Tibial nerve (tissue), 4 donors: ENCODE measurements at places on chromosomes 6 and 20. TPM values are rescaled to one million over a fixed set of nuclear protein-coding genes. Genes with fewer than 3 reads are reported as not detected.

DNA sequence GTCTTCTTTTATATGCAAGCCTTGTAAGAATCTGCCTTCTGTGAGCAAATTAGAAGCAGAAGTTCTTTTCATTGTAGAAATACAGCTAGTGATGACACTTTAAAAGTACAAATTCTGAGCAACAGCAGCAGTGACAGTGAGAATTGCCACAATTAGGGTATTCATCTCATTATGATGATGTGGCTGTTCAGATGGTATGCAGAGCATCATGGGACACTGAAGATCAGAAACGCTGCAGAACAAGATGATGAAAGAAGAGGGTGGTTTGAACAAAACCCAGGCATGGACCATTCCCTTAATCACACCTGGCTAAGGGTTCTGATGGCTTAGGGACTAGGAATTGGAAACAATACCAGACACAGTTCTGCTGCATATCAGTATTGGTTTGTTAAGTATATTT, 312.7 kb upstream of the TBX18 start:
- no peaks in the 10 kb centered on the region for H3K27me3 ChIP-seq
- no peak for DNase-seq
- no peaks in the 10 kb centered on the region for H3K4me1 ChIP-seq
- no peak overlapping the region for H3K27ac ChIP-seq

GRCh38 chr6:166420351-166420750, 37.6 kb upstream of the MPC1 start:
- H3K27ac ChIP-seq, result no peak overlapping the region
- DNase-seq, result no peak
- H3K4me3 ChIP-seq, result no peak overlapping the region
- H3K4me1 ChIP-seq, result no peaks in the 10 kb centered on the region

Gene TFAP2A
- 1.2 TPM for total RNA-seq

GRCh38 chr6:42226161-42226611, 8.5 kb upstream of the MRPS10 start:
- no peak overlapping the region for H3K4me3 ChIP-seq
- H3K27me3 ChIP-seq, result no peaks in the 10 kb centered on the region
- H3K27ac ChIP-seq, result no peak overlapping the region
- no peak for DNase-seq
- no peaks in the 10 kb centered on the region for H3K36me3 ChIP-seq
- no peaks in the 10 kb centered on the region for H3K4me1 ChIP-seq

DNA sequence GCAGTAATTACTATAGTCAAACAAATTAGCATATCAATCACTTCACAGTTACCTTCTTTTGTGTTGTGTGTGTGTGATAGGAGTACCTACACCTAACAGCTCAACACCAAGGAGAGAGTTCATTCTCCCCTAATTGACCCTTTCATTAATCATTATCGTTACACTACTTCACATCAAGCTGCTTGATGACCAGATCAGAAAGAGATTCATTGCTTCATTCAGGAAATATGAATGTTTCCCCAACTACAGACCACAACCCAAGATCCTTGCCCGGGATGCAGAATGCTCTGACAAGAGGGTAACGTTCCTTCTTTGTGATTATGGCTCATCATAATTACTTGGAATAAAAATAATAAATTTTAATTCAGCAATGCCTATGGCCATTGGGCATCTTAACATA, 132.7 kb downstream of the PKHD1 start:
- no peaks in the 10 kb centered on the region for H3K27me3 ChIP-seq
- no peaks in the 10 kb centered on the region for H3K4me1 ChIP-seq
- no peak overlapping the region for H3K4me3 ChIP-seq
- H3K36me3 ChIP-seq, result no peaks in the 10 kb centered on the region

Gene FABP7
- total RNA-seq, result not detected

- no peaks in the 10 kb centered on the region for H3K27me3 ChIP-seq
- DNase-seq, result no peak
- H3K4me3 ChIP-seq, result no peak overlapping the region
- H3K4me1 ChIP-seq, result peaks cover 24% of the 10 kb centered on the region
- H3K36me3 ChIP-seq, result no peaks in the 10 kb centered on the region
- peak overlapping the region; percentile 14 for H3K27ac ChIP-seq
Observed at GRCh38 chr20:58017970-58018530, 210.4 kb downstream of the ANKRD60 start.

GRCh38 chr6:136784910-136785746, 7.1 kb downstream of the MAP3K5 start:
- H3K27me3 ChIP-seq, result no peaks in the 10 kb centered on the region
- H3K4me1 ChIP-seq, result no peaks in the 10 kb centered on the region
- DNase-seq, result peak; percentile 21

Gene CDKN1A
- 142 TPM for total RNA-seq

DNA sequence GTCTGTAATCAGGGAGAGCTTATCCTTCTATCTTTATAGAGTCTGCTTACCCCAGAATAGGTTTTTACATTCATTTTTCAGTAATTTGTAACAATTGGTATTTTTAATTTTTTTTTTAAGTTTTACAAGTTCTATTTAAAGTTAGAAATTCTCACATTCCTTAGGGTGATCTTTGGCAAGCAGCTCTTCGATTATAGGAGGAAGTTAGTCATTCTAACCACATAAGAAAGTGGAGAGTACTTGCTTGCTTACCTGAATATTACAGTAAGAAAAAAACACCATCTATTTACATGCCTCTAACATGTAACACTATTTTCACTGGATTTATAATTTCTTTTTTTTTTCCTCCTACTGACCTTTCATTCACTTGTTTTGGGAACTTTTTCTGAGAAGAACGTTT, 6.7 kb downstream of the TSHZ2 start:
- H3K4me3 ChIP-seq, result no peak overlapping the region
- H3K27ac ChIP-seq, result no peak overlapping the region
- no peaks in the 10 kb centered on the region for H3K27me3 ChIP-seq
- no peaks in the 10 kb centered on the region for H3K36me3 ChIP-seq

DNA sequence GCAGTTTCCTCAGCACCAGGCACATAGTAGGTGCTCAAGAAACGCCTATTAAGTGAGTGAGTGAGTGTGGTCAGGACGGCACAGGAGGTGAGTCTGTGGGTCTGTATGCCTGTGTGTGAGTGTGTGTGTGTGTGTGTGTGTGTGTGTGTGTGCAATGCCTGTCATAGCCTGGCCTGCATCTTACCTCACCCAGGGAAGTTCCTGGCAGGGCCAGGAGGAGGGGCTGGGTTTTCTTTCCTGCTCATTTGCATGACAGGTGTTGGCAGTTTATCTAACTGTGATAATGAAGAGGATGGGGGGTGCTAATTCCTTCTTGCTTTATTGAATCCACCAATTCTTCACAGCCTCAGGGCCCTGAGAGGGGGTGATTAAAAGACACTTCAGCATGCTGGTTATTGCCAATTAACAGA, 146.7 kb upstream of the MLN start:
- no peak overlapping the region for H3K27ac ChIP-seq
- DNase-seq, result no peak
- H3K27me3 ChIP-seq, result no peaks in the 10 kb centered on the region
- H3K4me3 ChIP-seq, result no peak overlapping the region

Gene EDN1
- 48.6 TPM for total RNA-seq

DNA sequence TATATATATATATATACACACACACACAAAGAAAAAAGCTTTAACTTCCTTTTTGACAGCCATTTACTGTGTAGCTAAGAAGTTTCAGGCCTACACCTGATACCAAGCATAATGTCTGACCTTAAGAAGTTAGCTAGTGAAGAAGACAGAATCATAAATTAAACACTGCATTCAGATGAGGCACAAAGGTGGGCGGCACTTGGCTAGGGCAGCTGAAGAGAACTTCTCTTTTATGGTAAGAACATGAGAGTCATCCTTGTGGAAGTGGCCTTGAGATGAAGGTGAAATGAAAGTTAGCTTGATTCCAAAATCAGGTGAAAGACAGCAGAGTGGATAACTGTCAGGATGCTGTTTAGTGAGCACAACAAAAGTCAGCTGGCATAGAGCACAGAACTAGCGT, 46.5 kb downstream of the HTR1B start:
- no peak for DNase-seq
- no peak overlapping the region for H3K27ac ChIP-seq
- H3K36me3 ChIP-seq, result no peaks in the 10 kb centered on the region
- no peaks in the 10 kb centered on the region for H3K4me1 ChIP-seq
- H3K27me3 ChIP-seq, result no peaks in the 10 kb centered on the region

Gene KCNK16
- not detected for total RNA-seq

Gene NKX2-4
- not detected for total RNA-seq

DNA sequence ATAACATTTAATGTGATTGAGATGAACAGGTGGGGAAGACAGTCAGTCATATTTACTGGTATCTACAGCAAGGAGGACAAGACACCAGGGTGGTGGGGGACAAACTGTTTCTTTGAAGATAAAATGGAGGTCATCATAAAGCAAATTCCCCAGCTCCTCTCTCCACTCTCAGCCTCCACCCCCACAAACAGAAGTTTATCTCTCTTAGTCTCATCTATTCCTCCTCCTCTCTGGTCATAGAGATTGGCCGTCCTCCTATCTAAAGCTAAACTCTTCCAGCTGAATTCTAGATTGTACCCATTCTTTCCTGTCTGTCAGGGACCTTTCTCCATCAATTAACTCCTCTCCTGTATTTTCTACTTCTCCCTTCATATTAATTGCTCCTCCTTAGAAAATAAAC, 71.1 kb downstream of the KIF6 start:
- H3K4me3 ChIP-seq, result no peak overlapping the region
- DNase-seq, result no peak
- H3K36me3 ChIP-seq, result no peaks in the 10 kb centered on the region

DNA sequence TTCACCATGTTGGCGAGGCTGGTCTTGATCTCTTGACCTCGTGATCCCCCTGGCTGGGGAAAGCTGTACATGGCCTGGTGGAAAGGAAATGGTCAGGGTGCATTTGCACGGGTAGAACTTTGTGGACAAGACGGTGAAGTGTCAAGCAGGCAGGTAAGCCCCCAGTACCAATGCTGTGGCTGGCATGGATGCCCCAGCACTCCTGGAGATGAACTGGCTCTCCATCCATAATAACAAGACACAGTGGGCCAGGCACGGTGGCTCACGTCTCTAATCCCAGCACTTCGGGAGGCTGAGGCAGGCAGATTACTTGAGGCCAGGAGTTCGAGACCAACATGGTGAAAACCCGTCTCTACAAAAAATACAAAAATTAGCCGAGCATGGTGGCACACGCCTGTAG, 37.3 kb upstream of the TMEM181 start:
- DNase-seq, result no peak
- H3K4me3 ChIP-seq, result no peak overlapping the region
- H3K36me3 ChIP-seq, result no peaks in the 10 kb centered on the region
- H3K27ac ChIP-seq, result no peak overlapping the region
- H3K4me1 ChIP-seq, result no peaks in the 10 kb centered on the region

Gene NINL
- total RNA-seq, result 14.1 TPM

DNA sequence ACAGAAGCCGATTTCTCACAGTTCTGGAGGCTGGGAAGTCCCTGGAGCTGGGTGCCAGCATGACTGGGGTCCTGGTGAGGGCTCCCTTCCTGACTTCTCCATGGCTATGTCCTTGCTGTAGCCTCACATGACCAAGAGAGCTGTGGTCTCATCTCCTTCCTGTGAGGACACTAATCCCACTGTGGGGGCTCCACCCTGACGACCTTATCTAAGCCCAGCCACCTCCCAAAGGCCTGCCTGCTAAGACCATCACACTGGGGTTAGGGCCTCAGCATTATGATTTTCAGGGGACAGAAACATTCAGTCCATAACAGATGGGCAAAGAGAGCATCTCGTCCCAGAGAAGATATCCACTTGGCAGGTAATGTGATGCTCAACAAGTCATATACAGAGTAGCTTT, 16.8 kb downstream of the RPP40 start:
- H3K27me3 ChIP-seq, result no peaks in the 10 kb centered on the region
- H3K4me1 ChIP-seq, result no peaks in the 10 kb centered on the region
- peaks cover 36% of the 10 kb centered on the region for H3K36me3 ChIP-seq
- no peak overlapping the region for H3K27ac ChIP-seq
- H3K4me3 ChIP-seq, result no peak overlapping the region
- DNase-seq, result no peak

Gene FKBP1C
- total RNA-seq, result 1.5 TPM

GRCh38 chr20:64119681-64120341, 12.4 kb upstream of the NPBWR2 start:
- peak overlapping the region; percentile 16 for H3K4me3 ChIP-seq
- H3K27me3 ChIP-seq, result no peaks in the 10 kb centered on the region
- no peaks in the 10 kb centered on the region for H3K36me3 ChIP-seq
- no peak for DNase-seq

DNA sequence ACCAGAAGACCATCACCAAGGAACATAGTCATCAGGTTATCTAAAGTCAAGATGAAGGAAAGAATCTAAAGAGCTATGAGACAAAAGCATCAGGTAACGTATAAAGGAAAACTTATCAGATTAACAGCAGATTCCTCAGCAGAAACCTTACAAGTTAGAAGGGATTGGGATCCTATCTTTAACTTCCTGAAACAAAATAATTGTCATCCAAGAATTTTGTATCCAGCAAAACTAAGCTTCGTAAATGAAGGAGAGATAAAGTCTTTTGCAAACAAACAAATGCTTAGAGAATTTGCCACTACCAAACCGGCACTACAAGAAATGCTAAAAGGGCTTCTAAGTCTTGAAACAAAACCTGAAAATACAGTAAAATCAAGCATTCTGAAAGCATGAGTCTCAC, 71.0 kb downstream of the HECA start:
- H3K36me3 ChIP-seq, result no peaks in the 10 kb centered on the region
- DNase-seq, result no peak
- no peak overlapping the region for H3K27ac ChIP-seq

GRCh38 chr6:69974193-69974592, 107.8 kb downstream of the COL19A1 start:
- no peak overlapping the region for H3K27ac ChIP-seq
- no peaks in the 10 kb centered on the region for H3K27me3 ChIP-seq
- no peaks in the 10 kb centered on the region for H3K36me3 ChIP-seq
- H3K4me1 ChIP-seq, result no peaks in the 10 kb centered on the region

Gene RBCK1
- 119 TPM for total RNA-seq

Gene TREML2
- total RNA-seq, result not detected

DNA sequence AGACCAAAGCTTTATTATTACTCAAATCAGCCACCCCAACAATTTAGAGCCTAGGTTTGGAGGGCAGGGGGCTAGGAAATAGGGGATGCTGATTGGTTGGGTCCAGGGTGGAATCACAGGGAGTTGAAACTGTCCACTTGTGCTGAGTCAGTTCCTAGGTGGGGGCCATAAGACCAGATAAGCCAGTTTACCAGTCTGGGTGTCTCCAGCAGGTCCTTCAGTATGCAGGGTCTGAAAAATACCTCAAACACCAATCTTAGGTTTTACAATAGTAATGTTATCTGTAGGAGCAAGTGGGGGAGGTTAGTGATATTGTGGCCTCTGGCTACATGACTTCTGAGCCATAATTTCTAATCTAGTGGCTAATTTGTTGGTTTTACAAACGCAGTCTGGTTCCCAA, 63.2 kb downstream of the UBR2 start:
- H3K36me3 ChIP-seq, result peaks cover 46% of the 10 kb centered on the region
- no peak overlapping the region for H3K27ac ChIP-seq
- peaks cover 11% of the 10 kb centered on the region for H3K4me1 ChIP-seq
- no peak overlapping the region for H3K4me3 ChIP-seq
